ENCODE measurements at places on chromosomes 2 and 18. TPM values are rescaled to one million over a fixed set of nuclear protein-coding genes. Genes with fewer than 3 reads are reported as not detected.

GRCh38 chr2:119407430-119408220 is 24.0 kb upstream of the TMEM37 start:
- DNase-seq, result peak; percentile 71

GRCh38 chr18:58363767-58364540 is 264.9 kb downstream of the ALPK2 start:
- peak; percentile 86 for DNase-seq

RFTN2 gene
- 2.1 TPM for total RNA-seq

GRCh38 chr2:150409196-150409595 is 78.3 kb downstream of the RND3 start:
- no peak for DNase-seq

GRHL1 gene
- total RNA-seq, result 0.38 TPM

- DNase-seq, result peak; percentile 79
These were observed 1023.0 kb upstream of the ACVR2A start for GRCh38 chr2:146821836-146822316.

FBLN7 gene
- 0.11 TPM for total RNA-seq

GRCh38 chr2:133324150-133324561 is 244.1 kb downstream of the NCKAP5 start:
- peak; percentile 72 for DNase-seq
